ENCODE measurements at places on chromosomes 4 and X. TPM values are rescaled to one million over a fixed set of nuclear protein-coding genes. Genes with fewer than 3 reads are reported as not detected.

Gene GK2
- total RNA-seq, result not detected

Gene RPS6KA6
- 1.0 TPM for total RNA-seq

Gene UGT2B17
- not detected for total RNA-seq

Gene HSFX2
- not detected for total RNA-seq

Gene RIBC1
- 3.1 TPM for total RNA-seq

Gene SH3TC1
- total RNA-seq, result 34.1 TPM

Gene OPRPN
- total RNA-seq, result not detected

Gene UCHL1
- total RNA-seq, result 2.4 TPM

Gene APEX2
- total RNA-seq, result 12.3 TPM

Gene DDX3X
- 253 TPM for total RNA-seq

Gene GPR82
- 0.67 TPM for total RNA-seq

DNA sequence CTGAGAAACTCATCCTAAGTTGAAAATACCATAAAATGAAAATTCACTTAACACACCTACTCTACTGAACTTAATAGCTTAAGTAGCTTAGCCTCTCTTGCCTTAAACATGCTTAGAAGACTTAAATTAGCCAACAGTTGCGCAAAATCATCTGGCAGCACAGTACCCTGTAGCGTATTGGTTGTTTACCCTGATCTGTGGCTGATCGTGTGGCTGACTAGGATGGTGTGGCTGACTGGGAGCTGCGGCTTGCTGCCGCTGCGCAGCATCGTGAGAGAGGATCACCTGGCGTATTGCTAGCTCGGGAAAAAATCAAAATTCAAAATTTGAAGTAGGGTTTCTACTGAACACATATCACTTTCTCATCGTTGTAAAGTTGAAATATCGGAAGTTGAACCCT is 6.3 kb downstream of the RUFY3 start:
- no peak for DNase-seq

GRCh38 chrX:16633754-16634153 is 16.2 kb upstream of the S100G start:
- no peak for DNase-seq

GRCh38 chr4:105631818-105632400 is 76.6 kb downstream of the INTS12 start:
- no peak for DNase-seq

GRCh38 chr4:106690487-106690886 is 321.9 kb upstream of the GIMD1 start:
- DNase-seq, result no peak

- DNase-seq, result no peak
Measured at GRCh38 chrX:101452056-101452455, 33.2 kb upstream of the ARMCX4 start.

DNA sequence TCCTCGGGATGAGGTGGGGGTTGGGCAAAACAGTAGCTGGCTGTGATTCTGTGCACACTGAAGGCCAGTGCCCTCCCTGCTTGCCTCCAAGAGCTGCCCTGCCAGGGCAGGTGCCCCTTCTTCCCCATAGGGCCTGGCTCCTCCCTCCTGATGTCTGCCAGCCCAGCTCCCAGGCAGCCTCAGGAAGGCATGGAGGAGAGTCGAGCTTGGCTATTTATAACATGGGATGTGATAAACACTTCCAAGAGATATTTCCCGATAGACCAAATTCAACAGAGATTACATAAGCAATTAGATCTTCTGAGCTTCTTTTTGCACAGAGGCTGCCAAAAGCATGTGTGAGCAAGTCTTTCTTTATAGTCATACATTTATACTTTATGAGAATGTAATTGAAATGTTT is 45.3 kb upstream of the PJA1 start:
- no peak for DNase-seq

GRCh38 chr4:20403290-20403689 is 151.6 kb downstream of the SLIT2 start:
- no peak for DNase-seq

DNA sequence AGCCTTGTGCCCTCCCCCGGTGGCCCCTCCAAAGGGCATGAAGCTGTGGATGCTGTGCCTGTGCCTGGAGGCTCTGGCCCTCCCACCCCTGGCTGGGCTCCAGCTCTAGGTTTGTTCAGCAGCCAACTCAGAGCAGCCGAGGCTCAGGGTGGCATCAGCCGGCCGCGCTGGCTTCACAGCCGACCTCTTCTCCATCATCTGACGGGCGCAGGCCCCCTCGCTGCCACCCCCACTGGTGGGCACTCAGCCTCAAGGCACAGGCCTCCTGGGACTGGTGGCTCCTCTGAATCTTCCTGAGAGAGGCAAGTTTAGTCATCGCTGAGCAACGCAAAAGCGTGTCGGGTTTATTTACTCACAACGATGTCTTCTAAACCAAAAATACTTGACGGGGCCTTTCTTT is 46.0 kb downstream of the PCGF3 start:
- no peak for DNase-seq

- DNase-seq, result no peak
Measured at GRCh38 chrX:68833448-68833805, 4.6 kb downstream of the EFNB1 start.

DNA sequence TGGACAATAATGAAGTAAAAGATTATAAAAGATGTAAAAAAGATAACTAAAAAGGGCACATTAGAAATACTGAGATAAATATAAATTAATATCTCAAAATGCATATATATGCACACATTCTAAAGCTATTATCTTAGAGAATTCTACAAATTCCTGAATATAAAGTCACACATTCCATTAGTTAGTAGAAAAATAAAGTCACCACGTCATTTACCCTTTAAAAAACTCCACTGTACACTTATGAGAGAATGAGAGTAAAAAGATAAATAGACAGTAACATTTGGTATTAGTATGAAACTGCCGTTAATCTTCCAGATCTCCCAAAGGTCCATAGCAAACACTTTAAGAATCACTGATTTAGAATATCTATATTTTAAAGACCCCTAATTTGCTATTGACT is 67.2 kb upstream of the IL15 start:
- no peak for DNase-seq

DNA sequence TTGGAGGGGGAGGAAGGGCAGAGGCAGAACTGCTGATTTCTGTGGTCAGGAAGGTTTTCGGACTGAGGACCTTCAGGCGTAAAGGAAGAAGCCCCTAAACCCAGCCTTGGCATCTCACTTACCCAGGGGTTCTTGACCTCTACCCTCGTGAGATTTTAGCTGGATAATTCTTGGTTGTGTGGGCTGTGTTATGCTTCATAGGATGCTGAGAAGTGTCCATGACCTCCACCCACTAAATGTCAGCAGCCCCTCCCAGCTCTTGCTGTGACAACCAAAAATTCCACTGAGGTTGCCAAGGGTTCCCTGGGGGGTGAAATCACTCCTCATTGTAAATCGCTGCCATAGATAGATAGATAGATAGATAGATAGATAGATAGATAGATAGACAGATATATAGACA is 5.8 kb upstream of the CRLF2 start:
- no peak for DNase-seq

- DNase-seq, result no peak
Measured at GRCh38 chr4:3268395-3269104, 19.6 kb downstream of the MSANTD1 start.

DNA sequence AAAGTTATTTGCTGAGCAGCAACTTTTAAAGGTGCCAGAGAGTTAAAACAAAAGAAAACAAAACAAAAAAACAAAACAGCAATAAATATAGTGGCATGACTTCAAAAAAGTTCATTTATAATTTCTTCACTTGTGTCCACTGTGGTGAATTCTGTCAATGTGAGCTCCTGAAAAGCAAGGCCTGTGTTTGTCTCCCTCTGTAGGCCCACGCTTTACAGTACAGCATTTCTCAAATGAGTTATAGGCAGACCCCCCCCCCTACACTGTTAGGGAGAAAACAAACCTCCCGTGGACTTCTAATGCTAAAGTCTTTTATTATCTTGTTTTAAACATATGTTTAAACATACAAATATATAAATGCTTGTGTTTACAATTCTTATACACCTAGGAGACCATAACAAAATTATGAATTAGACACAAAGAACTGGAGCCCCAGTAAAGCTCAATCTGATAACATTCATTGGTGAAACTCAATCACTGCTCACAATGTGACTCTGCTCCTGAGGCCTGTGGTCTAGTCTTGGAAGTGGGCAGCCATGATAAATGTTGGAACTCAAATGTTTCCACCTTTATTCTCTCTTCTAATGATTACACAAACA is 47.0 kb upstream of the SCOC start:
- no peak for DNase-seq

DNA sequence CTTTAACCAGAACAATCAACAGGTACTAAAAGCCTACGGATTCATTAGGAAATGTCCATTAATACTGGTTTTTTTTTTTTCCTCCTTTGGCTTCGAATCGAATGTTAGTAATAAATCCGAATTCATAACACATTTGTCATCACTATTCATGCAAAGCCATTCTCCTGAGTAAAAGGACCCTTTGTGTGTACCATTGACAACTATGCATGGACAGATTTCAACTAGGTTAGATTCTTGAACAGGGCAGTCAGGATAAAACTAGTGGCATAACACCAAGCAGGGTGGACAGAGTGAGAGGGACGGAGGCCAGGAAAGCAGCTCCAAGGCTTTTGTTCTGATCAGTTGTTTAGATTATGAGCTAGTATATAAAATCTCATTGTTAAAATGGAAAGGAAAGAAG is 1722.0 kb upstream of the TENM3 start:
- no peak for DNase-seq

- DNase-seq, result no peak
Measured at GRCh38 chrX:46837558-46838485, 979 bp downstream of the RP2 start.

GRCh38 chr4:508675-509638 is 9.9 kb downstream of the PIGG start:
- DNase-seq, result no peak

DNA sequence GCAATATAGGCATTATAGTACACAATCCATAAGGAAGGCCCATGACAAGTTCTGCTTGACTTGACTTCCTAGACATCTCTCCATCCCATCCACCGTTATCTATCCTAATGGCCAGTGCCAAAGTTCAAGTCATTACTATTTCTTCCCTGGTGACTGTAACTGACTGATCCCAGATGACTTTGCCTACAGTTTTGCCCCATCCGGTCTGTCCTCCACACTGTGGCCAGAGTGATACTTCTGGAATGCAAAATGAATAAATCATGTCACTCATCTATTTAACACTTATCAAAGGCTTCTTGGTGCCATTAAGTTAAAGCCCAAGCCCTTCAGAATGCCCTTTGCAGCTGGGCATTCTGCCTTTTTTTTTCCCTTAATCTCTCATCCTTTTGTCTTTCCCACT is 130.8 kb downstream of the PPARGC1A start:
- DNase-seq, result no peak
